ENCODE measurements at places on chromosomes 7 and 10.

DNA sequence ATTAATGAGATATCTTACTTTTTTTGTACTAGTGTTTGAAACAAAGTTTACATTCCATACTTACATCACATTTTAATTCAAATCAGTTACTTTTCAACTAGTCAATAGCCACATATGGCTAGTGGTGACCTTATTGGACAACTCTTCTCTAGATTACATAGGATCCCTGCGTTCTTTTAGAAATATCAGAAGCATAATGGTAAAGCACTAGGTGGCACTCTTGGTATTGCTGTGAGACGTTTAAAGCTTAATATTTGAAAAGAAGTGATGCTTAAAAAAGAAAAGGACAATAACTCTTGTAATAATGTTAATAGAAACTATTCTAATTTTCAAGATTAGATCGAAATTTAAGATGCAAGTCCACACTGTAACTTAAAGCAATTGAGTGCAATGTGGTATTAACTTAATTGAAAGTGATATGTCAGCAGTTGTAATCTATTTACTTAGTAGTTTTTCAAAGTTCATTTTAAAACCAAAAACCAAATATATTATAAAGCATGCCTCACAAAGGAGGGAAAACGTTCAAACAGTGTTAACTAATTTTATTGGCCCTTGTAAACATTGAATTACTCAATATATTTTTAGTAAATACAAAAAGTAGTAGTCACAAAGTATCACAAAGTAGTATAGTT lies 339.1 kb downstream of the ATRNL1 start:
- DNase-seq: peak; percentile 14

DNA sequence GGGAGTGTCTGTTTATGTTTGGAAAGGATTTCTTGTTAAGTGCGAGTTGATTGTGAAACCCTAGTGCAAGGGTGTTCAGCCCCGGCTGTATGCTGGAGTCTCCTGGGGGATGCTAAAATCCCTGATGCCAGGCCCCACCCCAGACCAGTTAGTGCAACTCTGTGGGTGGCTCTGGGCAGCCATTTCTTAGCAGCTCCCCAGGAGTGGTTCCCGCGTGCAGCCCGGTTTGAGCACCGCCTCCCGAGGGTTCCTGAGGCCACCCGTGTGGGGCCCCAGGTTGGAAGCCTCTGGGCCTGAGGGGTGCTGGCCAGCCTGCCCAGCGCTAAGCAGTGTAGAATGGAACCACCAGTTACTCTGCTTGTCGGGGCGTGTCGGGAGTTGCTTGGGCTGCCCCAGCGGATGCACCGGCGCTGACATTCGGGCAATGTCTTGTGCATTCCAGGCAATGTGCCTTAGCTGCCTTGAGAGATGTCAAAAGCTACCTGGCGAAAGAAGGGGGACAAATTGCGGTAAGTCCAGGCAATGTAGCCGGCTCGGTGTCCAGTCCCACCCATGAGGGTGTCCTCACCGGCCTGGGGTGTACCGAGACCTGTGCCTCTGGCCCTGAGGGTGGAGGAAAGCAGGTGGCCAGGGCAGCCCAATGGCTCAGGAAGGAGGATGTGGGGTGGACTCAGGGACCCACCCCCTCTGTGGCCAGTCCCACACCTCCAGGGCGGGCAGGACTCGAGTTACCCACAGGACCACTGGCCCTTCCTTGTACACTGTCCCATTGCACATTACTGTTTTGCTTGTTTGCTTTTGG lies 13.2 kb downstream of the PFKFB3 start:
- DNase-seq: no peak

- DNase-seq: no peak
These were observed 1040.0 kb downstream of the SORCS3 start for GRCh38 chr10:105681051-105681450.

- no peak for DNase-seq
These were observed 232.5 kb upstream of the YAE1 start for GRCh38 chr7:39333701-39334100.

DNA sequence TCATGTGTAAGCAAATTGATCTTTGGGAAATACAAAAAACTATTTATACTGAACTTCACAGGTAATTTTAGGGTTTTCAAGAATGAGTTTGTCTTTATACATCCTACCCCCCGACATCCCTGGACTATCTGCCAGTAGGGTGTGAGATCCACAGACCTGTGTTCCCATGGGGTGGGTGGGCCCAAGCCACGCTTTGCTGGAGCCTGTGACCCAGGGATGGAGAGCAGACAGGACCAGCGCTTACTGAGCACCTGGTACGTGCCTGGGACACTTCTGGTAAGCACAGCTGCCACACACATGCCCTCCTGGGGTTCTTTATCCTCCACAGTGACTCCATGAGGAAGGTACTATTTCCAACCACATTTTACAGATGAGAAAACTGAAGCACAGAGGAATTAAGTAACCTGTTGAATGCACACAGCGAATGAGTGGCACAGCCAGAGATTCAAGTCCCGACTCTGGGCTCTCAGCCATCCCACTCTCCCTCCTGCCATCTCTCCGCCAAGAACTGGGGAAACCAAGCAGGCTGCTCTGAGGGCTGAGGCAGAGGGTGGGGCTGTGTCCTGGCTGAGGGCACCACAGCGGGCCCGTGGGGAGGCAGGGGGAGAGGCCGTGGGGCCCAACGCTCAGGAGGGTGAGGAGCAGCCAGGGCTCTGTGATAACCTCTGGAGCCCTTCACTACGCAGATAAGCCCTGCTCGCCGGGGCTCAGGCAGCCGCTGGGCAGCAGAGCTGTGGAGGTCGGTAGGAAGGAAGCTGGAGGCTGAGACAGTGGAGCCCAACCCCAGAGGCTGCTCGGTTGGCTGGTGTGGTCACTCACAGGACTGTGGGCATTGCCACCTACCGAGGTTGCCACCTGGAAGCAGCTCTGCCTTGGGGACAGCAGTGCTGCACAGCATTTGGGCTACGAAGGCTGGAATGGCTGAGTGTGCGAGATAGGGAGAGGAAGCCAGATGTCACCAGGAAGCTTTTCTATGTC lies 124.2 kb downstream of the ARHGAP22 start:
- no peak for DNase-seq

DNA sequence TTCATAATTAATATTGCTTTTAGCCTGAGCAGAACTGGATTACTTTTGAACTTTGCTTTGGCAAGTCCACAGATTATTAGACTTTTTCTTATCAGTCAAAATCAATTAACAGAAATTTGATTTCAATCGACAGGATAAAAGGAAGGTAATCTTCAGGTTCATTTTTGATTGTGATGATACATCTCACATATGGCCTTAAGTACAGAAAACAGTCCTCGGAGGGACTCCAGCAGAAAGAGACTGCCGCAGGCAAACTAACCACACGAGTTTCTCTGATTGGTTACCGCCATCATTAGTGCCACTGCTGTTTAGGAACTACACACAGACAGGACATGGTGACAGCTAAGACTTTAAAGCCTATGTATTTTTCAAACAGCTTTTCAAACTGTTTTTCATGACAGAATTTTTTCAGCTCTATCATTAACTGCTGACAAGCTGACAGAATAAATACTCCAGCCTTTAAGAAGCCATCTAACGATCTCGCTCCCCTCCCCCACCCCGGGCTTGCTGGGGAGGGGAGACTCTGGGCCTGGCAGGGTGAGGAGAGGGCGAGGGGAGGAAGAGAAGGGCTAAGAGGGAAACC lies 668.2 kb downstream of the KCNMA1 start:
- no peak for DNase-seq

- DNase-seq: no peak
These were observed 31.5 kb upstream of the DDX50 start for GRCh38 chr10:68869623-68870022.

Measured in NCI-H524 (cell line).